ENCODE measurements at places on chromosomes 4 and X.

DNA sequence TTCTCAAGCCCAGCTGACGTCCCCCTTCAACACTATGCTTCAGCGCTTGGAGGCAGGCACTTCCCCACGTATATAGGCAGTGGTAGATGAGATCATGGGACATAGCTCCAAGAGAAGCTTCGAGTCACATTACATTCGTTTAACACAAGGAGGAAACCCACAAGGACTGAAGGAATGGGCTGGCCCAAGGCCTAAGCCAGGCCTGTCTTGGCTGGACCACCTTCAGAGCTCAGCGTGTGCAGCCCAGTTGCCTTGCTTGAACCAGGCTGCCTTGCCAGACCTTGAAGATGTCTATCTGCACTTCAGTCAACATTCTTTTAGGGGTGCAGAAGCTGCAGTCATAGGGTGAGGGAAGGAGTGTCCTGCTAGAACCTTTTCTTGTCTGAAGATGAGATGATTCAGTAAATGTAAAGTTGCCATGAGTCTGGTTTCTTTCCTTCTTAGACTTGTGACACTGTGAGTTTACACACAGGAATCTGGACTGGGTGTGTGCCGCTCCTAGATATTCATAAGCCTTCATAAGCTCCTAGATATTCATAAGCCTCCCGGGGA is 144.1 kb upstream of the RBPJ start:
- DNase-seq, result no peak

- no peak for DNase-seq
Measured at GRCh38 chr4:106258145-106259045, 57.6 kb downstream of the TBCK start.

DNA sequence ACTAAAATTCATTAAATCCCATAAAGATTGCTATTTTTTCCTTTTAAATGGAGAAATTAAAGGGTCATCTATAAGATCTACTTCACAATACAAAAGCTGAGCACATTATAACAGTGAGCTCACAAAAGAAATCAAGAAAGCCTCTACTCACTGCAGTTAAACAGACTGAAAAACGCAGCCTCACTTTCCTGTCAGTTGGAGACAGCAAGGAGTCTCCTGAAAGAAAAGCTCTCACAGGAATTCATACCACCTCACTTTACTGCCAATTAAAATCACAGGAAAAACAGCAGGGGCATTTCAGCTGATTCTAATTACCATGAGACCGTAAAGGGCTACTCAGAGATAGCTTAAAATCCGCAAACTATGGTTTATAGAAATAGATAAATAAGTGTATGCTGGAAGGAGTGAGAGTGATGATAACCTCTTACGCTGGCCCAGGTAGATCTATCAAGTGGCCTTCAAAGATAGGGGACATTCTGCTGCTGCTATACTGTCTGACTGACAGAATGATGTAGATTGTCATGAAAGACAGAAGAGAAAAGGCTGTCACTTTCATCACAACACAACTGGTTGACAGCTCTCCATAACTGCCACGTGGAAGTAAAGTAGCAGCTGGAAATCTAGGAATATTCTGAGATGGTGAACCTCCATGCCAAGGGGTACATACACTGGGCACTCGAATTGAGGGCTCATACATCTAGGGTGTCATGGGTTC is 1333.7 kb upstream of the DIAPH2 start:
- DNase-seq, result no peak

- DNase-seq, result no peak
Measured at GRCh38 chrX:26851981-26852380, 611.2 kb downstream of the PPP4R3C start.

DNA sequence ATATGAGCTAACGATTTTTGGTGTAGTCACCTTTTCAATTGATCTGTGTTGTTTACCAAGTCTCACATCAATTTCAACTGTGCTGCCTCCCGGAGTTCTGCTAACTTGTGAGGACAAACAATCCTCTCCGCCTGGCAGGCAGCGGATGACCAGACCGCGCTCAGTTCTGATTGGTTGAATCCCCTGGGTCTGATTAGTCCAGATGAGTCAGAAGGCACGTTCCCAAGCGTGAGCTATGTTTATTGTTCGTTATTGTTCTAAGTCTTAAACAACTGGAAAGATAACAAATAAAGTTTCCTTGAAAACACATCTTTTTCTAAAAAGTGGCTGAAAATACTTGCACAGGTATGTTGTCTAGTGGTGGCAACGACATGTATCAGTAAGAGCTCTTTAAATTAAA is 37.9 kb upstream of the TRPC3 start:
- no peak for DNase-seq

DNA sequence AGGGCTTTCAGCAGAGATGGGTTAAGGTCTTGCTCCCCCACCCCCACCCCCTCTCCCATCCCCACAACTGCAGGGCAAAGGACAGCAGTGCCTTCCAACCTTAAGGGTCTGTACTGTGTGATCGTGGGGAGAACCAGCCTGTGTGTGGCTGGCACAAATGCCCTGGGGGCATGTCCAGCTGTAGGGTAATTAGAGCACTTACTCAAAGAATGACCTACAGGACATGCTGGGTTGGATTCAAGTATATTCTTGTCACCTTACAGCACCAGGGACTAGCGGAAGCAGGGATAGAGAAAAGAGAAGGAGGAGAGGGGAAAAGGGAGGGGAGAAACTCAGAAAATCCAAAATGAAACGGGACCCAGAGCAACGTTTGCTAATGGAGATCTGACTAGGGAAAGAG is 191.3 kb upstream of the GATB start:
- no peak for DNase-seq

DNA sequence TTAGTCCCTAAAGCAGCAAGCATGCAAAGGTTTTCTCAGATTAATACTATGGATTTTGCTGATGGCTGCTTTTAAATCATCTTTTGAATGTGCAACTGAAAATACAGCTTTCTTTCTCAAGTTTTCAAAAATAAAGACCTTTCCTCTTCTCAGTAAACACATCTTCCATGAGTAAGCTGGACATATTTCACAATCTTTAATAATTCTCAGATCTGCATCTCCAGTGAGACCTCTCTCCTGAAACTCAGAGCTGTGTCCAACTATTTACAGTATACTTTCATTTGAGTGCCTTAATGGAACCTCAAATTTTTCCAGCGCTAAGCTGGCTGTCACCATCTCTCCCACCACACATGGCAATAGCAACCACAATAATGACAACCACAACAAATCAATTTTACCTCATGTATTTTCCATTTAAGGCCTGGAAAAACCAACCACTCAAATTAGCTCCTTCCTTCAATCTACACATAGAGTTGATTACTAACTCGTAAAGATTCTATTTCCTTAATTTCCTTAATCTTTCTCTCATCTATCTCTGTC is 192.4 kb upstream of the RPL34 start:
- no peak for DNase-seq

GRCh38 chr4:143341186-143341755 is 4.6 kb downstream of the GAB1 start:
- no peak for DNase-seq

Data from anterior cingulate cortex (tissue), 58 donors.